ENCODE measurements at places on chromosomes 2 and 18.

- DNase-seq = no peak
Measured at GRCh38 chr2:206212673-206213513, 53.2 kb downstream of the EEF1B2 start.

DNA sequence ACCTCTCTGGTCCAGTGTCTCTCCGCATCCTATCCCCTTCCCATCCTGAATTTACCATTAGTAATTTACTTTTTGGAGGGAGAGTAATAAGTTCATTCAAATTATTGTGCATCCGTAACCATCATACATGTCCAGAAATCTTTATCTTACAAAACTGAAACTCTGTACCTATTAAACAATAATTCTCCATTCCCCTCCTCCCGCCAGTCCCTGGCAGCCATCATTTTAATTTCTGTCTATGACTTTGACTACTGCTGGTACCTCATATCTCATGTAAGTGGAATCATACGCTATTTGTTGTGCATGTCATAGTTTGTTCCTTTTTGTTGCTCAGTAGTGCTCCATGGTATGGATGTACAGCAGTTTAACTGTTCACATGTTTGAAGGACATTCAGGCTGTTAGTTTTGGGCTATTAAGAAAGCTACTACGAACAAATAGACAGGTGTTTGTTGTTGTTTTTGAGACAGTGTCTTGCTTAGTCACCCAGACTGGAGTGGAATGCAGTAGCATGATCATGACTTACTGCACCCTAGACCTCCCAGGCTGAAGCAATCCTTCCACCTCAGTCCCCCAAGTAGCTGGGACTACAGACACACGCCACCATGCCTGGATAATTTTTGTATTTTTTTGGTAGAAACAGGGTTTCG lies 2.0 kb downstream of the LIMS1 start:
- no peak for DNase-seq

DNA sequence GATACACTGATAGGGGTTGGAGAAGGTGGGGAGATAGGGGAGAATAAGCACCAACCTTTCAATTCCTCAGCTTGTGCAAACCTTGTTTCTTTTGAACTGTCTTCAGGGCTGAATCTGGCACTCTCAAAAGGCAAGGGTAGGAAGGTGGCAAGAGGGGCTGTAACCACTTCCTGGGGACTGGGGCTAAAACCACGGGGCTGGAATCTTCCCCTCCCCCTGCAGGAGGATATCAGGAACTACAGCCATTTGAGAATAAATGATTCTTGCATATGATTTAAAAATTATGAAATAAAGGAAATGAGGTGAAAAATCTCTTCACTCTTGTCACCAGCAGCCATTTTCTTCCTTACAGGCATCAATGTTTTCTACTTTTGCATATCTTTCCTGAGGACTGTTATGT lies 50.8 kb downstream of the ATOH8 start:
- DNase-seq = peak; percentile 33

DNA sequence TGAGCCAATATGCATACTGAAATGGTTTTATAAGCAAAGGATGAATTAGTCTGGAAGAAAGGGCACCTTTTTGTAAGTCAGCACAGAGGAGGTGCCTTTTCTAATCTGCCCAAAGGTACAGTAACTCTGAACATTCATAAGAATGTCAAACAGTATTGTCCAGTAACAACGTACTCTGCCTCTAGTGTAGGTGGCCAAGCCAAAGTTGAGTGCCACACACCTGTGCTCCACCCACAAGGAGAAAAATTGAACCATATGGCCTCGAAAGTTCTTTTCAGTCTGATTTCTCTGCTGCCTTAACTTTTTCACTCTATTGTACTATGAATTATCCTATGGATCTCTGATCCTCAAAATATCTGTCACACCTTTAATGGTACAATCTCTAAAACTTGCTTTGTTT lies 86.8 kb downstream of the CERKL start:
- DNase-seq = no peak

DNA sequence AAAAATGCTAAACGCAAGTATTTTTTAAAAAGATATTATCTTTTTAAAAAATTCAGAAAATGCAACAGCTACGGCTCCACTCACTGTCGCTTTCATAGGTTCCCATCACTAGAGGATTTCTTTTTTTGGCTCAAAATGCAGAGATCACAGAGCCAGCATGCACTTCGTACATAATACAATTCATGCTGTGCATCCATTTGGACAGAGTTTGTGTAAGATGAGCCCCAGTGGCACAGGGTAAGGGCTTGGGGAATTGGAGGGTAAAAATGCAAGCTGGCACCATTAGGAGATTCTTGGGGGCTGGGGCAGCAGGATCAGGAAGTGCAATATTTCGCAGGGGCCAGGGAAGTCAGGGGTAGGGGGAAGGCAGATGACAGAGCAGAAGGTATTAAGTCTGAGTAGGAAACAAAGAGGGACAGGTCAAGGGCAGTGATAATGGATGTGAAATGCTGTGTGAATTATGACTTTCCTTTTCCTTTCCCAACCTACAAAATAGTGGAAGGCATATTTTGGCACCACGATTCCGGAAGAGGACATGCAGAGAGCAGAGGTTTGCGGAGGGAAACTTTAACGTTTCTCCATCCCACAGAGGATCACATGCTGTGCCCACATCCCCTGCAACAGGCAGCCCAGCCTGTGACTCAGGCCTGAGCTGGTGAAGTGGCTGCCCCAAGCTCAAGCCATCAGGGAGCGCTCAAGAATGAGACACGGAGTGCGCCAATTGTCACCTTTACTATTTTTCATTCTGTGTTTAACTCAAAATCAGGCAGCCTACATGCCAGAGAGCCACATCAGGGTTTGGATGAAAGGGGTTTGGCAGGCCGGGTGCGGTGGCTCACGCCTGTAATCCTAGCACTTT lies 4.7 kb downstream of the CAPG start:
- peak; percentile 79 for DNase-seq
